ENCODE measurements at places on chromosomes 16 and 17.

DNA sequence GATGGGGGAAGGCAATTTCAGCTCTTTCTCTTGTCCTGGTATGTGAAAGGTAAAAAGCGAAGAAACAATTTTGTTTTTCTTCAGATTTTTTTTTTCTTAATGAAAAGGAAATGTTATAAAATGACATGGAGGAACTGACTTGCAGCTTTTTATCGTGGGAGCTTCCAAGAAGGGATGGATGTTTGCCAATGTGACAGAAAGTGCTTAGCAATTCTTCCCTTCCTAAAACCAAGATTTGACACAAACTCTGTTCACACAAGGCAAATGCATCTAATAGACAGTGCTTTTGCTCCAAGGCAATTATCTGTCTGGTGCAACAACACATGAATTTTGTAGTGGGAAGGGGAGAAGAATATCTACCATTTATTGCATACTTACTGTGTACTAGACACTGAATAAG is 988.5 kb downstream of the CDH11 start:
- DNase-seq, result no peak

GRCh38 chr17:29968271-29968670 is 26.8 kb downstream of the EFCAB5 start:
- DNase-seq, result no peak

DNA sequence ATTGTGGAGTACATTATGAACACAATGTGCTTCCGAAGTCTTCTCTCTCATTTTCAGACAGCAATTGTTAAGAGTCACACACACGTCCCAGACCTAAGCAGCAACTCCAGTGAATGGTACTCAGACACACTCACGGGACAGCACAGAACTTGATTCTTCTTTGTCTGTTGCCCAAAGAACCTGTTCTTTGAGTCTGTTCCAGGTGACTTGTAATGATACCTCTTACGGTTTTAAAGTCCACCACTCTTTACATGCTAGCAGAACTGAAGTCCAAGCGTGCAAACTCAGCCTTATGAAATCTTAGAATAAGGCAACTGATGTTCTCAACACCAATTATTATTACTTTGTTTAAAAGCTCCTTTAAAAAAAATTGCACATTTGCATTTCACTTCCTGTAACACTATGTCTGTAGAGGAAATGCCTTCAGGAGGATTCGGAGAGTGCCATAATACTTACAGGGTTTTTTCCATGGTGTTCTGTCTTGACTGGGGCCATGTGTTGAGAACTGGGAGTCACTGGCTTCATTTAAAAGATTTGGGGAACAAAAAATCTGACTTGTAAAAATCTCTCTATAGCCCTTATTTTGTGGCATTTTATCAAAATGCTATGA is 48.1 kb downstream of the MARF1 start:
- DNase-seq, result no peak

DNA sequence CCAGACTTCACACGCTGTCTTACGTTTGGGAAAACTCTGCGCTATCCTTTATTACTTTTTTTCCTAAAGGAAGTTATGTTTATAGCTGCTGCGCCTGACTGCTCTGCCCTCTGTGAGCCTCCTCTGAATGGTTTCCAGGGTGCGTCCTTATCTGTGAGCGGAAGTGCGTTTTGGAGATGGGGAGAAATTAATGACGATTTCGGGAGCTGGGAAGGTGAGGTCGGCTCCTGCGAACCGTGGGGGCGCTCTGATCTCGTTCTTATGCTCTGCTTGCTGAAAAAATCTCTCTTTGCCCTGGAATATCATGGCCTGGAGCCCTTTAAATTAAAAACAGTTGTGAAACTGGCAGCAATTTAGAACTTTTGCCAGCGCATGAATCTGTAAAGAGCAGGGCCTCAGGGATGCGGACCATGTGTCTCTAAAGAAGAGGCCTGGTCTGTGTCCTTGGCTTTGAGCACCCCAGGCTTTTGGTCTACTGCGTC is 135.7 kb upstream of the ZFHX3 start:
- DNase-seq, result no peak
